H1 (cell line): ENCODE measurements at places on chromosomes 2 and 18. TPM values are rescaled to one million over a fixed set of nuclear protein-coding genes. Genes with fewer than 3 reads are reported as not detected.

The SLC19A3 gene
- total RNA-seq: 5.9 and 9.8 TPM in 2 replicates

The IGFBP5 gene
- total RNA-seq: 2.0 and 2.5 TPM in 2 replicates

The DIPK1C gene
- total RNA-seq: not detected in 2 replicates

The IL1A gene
- 0.34 and 0.74 TPM in 2 replicates for total RNA-seq

The TPO gene
- not detected in 2 replicates for total RNA-seq

The LIPT1 gene
- 8.8 and 10.9 TPM in 2 replicates for total RNA-seq

The LIMS3 gene
- total RNA-seq: 2.0 and 2.7 TPM in 2 replicates

DNA sequence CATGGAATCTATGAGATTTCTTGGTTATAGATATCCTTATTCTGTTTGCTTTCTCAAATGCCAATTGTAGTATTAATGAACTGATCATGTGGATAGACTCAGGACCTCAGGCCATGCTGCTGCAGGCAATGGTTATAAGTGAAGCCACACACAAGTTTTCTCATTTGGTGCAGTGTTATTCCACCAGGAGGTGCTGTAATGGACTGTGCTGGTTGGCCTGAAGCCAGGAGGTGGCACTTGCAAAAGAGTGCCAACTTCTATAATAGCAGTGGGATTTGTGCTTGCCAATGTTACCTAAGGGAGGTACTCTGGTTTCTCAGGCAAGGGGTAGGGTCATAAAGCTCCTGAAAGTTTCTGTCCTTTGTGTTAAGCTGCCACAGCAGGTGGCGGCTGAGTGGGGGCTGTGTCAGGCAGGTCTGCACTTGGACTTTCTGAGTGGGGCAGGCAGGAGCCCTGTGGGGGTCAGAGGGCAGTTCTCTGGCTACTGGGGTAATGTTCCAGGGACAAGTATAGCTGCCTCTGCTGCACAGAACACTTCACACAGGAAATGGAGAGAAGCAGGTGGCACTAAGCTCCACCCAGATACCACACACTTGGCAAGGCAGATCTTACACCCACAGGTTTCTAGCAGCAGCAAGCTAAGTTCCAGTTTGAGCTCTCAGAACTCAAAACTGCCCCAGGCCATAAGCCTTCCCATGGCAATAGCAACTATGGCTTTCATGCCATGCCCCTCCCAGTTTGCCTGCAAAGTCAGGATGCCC, 352.6 kb upstream of the CWC22 start:
- DNase-seq: no peak

DNA sequence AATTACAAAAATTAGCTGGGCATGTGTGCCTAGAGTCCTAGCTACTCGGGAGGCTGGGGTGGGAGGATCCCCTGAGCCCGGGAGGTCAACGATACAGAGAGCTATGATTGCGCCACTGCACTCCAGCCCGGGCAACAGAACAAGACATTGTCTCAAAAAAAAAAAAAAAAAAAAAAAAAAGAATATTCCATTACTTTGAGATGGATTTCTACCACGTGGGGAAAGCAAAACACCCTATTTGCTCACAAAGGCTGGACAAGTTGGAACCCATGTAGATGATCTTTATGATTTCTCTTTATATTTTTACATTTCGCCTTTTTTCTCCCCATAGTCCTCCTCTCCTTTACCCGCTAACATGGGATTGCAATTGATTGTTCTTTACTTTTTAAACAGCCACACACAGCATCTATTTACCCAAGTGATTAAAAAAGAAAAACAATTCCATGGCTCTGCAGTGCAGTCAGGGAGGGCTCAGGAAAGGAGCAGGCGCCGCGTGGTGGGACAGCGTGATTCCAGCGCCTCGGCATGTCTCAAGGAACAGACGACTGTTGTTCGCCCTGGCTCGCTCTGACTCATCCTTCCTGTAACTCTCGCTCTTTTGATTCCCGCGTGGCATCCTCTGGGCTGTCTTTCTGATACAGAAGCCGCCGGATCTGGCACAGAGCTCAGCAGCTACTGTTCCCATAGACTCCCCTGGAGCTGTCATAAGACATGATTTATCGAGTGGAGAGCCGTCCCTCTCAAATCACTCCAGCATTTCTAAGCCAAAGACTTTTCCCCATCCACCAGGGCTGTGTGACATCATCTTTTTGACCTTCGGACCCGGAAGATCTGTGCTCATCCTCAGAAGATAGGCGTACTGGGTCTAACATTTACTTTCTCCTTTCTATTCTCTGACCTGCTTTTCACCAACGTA, 230.4 kb upstream of the AGAP1 start:
- no peak for DNase-seq

- DNase-seq: no peak
Measured at GRCh38 chr18:27223526-27224291, 38.6 kb upstream of the CHST9 start.

- DNase-seq: no peak
Measured at GRCh38 chr2:240250150-240250984, 109.9 kb upstream of the OTOS start.

- no peak for DNase-seq
Measured at GRCh38 chr2:69597843-69598610, 45.5 kb downstream of the AAK1 start.

DNA sequence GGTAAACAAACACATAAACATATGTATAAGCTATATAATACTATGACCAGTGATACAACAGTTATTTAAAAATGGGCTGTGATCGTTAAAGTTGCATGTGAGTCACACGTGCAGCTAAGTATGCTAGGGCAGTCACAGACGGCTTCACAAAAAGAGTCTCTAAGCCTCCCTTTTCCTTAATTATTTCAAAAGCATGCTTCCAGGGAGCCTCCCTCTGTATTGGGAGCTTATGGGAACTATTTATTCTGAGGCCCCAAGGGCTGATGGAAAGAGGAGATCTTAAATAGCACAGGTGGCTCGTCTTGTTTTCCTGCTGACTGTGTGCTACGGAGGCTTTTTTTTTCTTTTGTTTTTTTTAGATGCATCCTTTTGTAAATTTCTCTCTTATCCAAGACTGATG, 94.3 kb downstream of the ADCYAP1 start:
- DNase-seq: no peak

DNA sequence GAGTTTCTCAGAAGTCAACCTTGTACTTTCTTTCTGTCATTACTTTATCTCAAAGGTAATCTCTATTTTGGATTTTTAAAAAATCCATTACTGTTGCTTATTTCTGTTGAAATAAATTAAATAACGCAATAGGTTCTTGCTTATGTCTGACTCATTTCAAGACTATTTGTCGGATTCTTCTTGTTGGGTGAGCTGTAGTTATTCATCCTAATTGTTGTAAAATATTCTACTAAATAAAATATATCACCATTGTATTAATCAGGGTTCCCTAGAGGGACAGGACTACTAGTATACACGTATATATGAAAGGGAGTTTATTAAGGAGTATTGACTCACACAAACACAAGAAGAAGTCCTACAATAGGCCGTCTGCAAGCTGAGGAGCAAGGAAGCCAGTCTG, 403.9 kb upstream of the CYRIA start:
- DNase-seq: no peak
